ENCODE measurements at places on chromosomes 2 and 18.
A peak's percentile ranks its signal among the peaks of the same experiment; 100 is the strongest.

- DNase-seq = no peak
Observed at GRCh38 chr2:37767959-37768925, 96.8 kb upstream of the CDC42EP3 start.

DNA sequence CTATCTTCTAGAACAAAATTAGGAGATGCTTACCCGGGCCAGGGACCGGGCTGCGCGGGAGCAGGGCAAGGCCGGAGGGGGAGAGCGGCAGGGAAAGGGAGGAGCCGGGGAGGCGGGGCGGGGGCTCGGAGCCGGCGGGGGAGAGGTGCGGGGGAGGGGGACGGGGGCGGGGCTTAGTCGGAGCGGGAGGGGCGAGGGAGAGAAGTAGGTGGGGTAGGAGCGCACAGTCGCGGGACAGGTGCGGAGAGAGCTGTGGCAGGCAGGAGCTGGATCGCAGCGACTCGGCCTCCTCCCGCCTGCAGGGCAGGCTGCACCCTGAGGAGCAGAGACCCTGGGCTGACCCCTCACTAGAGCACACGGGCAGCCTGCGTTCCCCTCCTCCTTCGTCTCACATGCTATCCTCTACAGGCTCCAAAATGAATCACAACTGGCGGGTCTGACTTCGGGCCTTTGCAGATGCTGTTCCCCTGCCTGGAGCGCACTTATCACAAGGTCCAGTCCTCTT, 290.3 kb downstream of the CELF4 start:
- no peak for DNase-seq

DNA sequence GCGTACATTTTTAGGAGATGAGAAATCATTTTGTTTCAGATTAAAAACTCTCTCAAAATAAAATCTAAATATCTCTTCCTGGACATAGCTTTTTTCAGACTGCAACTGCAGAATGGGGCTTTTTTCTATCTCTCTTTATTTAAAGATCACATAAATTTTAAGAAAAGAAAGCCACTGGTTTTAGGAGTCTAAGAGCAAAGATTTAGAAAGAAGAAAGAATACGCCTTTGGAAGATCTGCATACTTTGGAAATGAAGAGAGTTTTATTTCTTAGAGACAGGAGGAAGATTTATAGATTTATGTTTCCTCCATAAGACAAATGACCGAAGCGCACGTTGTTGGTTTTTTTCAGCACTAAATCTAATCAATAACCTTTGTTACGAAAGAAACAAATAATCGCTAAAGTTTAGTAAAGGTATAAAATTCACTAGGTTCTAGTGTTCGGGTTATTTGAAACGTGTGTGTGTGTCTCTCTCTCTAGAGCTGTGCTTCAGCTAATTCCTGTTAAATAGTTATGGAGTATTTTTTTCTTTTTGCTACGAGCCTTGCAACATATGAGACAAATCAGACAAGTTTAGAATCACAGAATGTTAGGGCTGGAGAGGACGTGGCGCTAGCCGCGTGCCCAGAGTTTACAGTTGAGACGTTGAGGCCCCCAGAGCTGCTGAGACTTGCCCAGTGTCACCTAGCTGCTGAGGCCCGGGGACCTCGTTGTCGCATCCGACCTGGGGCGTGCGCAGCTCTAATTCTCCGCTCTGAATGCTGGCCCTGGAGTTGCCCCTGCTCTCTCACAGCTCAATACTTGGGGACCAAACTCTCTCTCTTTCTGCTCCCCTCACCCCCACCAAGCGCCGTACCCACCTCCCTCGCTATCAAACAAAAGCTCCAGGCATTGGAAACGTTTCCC, 69.9 kb downstream of the CTAGE1 start:
- no peak for DNase-seq

- no peak for DNase-seq
Observed at GRCh38 chr2:215862351-215862771, 151.0 kb downstream of the MREG start.

- DNase-seq = peak; percentile 26
Observed at GRCh38 chr2:116510117-116510671, 1304.3 kb upstream of the DDX18 start.

- no peak for DNase-seq
Observed at GRCh38 chr2:146602383-146602782, 1242.4 kb upstream of the ACVR2A start.

- no peak for DNase-seq
Observed at GRCh38 chr2:189683348-189683747, 8.9 kb downstream of the ANKAR start.

DNA sequence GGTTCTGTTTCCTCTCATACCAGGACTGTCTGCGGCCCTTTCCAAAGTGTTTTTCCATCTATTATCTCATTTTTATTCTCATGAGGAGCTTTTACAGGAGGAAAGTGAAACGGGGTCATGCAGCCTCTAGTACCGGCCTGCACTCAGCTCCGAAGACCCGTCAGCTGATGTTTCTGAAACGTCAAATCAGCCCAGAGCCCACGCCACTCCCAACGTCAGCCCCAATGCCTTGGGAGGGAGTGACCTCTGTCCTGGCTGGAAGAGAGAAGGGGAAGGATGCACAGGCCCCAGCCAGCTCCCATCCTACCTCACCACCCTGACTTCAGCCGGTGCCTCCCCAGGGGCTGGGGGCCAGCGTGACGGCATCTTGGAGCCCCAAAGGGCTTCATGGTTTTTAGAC, 58.5 kb downstream of the ADCY3 start:
- DNase-seq = no peak

DNA sequence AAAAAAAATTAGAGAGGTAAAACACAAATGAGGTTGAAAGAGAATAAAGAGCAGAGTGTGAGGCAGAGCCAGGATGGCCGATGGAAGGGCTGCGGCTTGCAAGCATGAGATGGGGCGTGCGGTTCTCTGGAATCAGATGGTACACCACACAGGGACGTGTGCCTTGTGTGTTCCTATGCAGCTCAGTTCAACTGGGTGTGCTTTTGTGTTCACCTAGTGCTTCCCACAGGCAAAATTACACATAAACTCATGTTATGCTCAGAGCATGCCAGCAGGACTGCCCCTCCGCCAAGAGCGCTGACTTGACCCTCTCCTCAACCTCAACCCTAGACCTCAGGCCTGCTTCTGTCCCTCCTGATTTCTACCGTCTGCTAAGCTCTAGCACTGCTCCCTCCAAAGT, 24.4 kb downstream of the STARD7 start:
- no peak for DNase-seq

DNA sequence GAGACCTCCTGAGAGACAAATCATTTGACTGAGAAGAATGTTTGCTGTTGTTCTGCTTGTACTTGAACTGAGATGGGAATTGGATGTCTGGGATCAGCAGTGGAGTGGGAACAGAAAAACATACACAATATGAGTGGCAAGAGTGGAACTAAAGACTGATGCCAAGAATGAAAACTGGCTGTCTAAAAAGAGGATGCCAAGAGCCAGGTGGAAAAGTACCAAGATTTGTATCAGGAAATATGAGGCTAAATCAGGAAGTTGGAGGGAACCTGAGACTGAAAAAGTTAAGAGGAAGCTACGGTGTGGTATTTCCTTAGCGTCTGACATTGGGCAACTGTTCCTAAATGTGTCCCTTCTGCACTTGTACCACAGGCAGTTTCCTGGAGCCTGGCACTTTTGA, 440.9 kb upstream of the CELF4 start:
- no peak for DNase-seq

GRCh38 chr2:112630268-112630667, 15.5 kb upstream of the SLC20A1 start:
- no peak for DNase-seq

GRCh38 chr2:11250400-11251196, 93.8 kb downstream of the ROCK2 start:
- DNase-seq = no peak

DNA sequence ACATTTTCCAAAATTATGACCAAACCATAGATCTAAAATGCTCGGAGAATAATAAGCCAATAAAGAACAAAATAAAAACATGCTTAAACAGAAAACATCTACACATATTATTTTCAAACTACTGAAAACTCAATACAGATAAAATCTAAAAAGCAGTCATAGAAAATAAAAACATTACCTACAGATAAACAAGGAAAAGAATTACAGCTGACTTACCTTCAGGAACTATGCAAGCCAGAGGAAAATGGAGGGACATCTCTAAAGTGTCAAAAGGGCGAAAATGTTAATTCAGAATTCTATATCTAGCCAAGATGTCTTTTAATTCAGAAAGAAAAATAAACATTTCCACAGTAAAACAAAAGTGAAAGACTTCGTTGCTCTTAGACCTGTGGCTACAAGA, 112.9 kb upstream of the GYPC start:
- DNase-seq = no peak

DNA sequence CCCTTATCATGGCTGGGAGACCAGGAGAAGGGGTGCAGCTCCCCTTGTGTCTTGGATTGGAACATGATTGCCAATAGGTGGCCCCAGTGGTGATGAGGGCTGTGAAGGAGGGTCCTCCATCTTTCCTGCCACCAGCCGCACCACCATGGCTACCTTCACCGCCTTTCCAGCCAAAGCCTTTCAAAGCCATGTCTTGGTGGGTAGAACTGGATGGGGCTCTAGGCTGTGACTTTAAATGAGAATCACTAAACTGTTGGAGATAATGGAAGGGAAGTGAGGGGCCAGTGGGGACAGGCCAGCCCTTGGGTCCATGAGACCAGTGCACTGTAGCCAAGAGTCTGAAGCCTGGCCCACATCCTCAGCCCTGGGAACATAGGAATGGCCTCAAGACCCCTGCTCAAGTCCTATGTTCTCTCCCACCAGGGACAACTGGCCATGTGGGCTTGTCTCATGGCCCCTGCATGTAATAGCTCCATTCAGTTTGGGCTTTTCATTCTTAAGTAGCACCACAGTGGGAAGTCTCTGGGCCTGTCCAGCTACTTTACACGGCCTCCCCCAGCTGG, 345.7 kb downstream of the DYSF start:
- DNase-seq = no peak

All from NCI-H1436 treated with DMSO at 0.1 percent for 48 hours (cell line).